ENCODE measurements at places on chromosomes 1 and 21.

DNA sequence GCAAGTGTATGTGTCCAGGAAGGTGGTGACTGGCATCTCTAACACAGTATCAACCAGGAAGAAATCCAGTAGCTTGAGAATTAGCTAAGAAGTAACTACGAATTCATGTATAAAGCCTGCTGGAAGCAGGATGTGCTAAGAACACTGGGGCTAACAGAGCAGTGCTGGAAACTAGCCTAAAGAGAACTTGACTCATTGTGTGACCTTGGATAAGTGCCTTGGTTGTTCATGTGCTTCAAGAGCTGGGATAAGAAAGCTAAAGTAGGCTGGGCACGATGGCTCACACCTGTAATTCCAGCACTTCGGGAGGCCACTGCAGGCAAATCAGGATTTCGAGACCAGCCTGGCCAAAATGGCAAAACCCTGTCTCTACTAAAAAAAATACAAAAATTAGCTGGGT lies 186.9 kb downstream of the RRAGC start:
- no peak for DNase-seq

GRCh38 chr1:225460737-225461532 lies 33.1 kb upstream of the LBR start:
- DNase-seq, result no peak

GRCh38 chr21:28712411-28712810 lies 280.3 kb downstream of the LTN1 start:
- no peak for DNase-seq

DNA sequence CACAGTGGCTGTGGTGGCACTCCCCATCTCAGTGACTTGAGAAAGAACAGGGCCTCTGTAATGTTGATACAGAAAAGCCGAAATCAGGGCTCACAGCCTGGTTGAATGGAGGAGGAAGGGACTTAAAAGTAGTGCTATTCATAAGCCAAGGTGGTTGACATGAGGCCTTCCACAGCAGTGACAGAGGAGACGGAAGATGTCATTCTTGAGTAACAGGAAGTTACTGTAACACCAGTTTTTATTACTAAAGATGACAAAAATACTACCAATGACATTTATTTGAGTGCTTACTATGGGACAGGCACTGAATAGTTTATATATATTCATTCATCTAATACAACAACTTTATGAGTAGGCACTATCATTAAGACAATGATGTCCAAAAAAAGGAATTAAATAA lies 52.8 kb upstream of the GNG12 start:
- DNase-seq, result no peak

DNA sequence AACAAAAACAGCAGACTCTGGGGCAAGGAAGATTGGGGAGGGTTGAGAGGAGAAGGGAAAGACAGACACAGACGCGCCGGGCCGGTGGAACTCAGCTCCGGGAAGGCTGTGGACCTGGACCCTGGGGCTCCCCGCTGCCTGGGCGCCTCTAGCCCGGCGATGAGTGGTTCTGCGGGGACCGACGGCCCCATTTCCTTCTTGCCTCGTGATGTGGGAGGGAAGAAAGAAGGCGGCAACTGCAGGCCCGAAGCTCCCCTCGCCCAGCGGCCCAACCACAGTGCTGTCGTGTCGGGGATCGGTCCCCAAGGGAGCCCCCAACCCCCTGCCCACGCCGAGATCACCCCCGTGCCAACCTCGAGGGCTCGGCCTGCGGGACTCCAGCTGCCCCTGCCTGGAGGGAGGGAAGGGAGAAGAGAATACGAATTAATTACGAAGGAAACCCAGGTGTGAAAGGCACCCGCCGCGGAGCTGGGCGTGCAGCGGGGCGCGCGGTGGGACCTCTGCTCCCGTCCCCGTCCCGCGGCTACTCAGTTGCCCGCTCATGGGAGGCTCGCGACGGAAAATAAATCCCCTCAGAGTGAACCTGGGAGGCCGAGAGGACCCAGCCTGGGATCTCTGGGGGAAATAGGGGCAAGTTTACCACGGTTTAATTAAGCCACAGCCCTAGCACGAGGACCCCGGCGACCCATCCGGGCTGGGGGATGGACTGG lies 7.4 kb downstream of the FOXD3 start:
- DNase-seq, result no peak

DNA sequence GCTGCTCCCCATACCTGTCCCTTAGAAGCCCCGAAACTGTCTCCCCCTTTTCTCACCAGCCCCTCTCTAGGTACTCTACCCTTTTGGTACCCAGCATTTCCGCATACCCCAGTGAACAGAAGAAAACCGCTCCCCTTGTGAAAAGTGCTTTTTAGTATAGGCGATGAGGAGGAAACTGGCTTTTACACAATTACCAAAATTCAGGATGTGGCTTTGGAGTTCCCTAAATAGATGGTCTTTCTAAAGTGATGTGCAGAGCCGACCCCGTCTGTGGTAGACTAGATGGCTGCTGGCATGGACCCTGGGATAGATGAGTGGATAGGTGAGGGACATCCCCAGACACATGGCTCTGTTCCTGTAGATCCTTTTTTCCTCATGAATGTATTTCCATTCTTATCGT lies 2.6 kb upstream of the PER3 start:
- DNase-seq, result no peak

GRCh38 chr1:156602557-156602993 lies 1.3 kb upstream of the GPATCH4 start:
- no peak for DNase-seq

DNA sequence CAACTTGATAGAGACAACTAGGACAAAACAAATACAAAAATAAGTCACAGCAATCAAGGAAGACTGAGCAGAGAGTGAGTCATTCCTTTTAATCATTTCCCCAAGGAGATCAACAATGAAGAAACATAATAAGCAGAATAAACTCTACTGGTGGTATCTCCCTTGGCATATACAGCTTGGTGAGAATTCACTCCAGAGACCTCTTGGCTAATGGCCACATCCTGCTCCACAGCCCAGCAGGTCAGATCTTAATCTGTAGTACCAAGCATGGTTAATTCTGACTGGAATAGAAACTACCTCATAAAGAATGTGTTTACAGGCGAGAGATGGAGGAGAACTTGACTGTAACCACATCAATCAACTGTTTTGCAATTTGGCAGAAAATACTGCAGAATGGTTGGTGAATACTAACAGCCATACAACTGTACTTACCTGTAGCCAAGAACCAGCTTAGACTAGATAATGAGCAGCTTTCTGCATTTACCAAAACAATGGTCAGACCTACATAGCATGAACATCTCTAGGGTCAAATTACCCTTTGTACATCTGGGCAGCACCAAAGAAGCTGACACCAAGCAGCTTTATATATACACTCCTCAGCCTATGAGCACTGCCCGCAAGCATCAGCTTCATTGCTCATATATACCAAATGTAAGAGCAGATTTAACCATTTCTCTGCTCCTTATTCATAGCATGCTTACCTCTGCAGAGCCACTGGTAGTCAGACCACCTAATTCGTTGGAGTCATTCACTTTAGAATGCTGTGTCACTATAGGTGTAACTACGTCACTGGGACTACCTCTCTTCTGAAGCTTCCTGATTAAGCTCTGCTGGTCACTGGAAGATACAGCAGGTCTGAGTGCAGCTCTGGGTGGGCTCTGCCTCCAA lies 51.0 kb downstream of the KIAA0319L start:
- no peak for DNase-seq

DNA sequence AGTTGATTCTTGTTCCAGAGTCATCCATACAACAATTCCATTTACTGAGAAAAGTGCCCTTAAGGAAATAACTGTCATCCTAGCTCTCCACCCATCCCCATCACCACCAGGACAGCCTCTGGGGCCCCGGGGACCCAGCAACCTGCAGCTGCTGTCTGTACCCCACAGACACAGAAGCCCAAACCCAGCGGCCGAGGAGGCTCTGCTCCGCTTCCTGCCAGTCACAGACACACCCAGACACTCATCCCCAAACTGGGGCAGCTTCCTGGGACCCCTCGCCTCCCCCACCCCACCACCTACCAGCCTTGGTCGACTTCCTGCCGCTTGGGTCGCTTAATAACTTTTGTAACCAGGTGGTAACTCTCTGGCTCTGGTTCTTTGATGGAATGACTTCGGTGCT lies 121.6 kb upstream of the SLC25A33 start:
- no peak for DNase-seq

DNA sequence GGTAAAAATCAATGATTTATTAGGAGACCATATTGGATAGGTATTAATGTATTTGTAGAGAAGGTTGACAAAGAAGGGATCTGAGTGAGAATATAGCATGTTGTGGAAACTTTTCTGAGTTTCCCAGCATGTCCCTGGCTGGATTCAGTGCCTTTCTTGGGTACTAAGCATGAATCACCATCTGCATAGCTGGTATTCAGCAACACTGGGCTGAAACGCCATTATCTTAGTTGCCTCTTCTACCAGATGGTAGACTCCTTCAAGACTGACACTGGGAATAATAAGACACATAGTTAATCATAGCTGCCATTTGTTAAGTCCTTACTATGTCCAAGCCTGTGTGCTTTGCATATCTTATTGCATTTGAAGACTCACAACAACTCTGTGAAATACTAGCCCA lies 45.5 kb downstream of the ATP5PF start:
- DNase-seq, result no peak

DNA sequence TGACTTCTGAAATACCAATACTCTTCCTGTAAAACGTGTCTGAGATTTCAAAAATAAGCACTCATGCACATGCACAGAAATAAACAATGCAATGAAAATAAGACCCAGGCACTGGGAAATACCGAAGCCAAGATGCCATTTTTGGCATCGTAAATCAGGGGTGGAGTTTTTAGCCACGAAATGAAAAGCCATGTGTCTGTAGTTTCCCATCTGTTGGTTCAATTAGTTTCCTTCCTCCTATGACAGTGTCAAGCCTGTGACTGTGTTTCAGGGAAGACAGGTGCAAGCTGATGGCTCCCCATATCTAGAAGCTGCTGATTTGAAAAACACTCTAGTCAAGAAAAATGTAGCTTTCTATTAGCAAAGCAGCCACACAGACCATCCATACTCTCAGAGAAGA lies 480.4 kb upstream of the CAMK1G start:
- no peak for DNase-seq

GRCh38 chr21:36606983-36607325 lies 92.0 kb upstream of the SIM2 start:
- no peak for DNase-seq

- peak; percentile 24 for DNase-seq
Observed at GRCh38 chr1:83999316-83999819, 436 bp upstream of the TTLL7 start.

GRCh38 chr21:44757731-44758130 lies 43.9 kb downstream of the UBE2G2 start:
- DNase-seq, result no peak

- DNase-seq, result no peak
Observed at GRCh38 chr1:44775930-44776729, 790 bp downstream of the RPS8 start.

GRCh38 chr1:226827458-226827857 lies 43.0 kb upstream of the PSEN2 start:
- no peak for DNase-seq

- DNase-seq, result no peak
Observed at GRCh38 chr1:19528438-19528837, 43.1 kb upstream of the CAPZB start.

GRCh38 chr1:25875856-25876692 lies 566 bp upstream of the PAQR7 start:
- no peak for DNase-seq

DNA sequence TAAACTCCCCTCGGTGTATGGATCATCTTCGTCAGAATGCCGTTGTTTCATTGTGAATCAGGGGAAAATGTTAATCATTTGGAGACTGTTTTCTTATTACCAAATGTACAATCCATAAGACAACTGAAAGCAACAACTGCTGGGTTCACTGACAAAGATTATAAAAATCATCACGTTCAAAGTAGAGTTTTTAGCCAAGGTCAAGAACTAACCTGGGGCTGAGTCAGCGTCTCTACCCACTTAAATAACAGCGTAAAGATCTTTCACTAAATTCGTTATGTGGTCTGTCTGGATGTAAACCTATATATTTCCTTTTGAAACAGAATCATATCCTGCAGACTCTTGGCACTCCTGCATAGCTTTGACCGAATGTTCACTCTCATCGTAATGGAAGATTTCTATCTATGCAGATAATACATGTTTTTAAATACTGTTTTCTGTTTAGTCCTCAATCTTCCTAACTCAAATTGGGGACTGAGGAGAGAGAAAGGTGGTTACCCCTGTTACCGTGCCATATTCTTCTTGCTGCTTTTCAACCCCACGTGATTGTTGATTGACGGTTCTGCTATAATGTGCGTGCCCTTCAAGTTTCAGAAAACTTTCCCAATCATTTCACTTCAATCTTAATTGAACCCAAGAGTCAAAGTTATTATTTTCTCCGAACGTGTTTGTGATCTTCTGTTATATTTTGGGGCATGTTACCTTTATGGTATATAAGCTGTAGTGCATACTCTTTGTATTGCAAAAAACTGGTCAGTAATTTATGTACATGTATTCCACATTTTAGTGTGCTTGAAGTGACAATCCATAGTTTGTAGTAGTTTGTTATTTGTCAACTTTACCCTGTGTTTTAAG lies 15.6 kb upstream of the NCMAP start:
- DNase-seq, result no peak

DNA sequence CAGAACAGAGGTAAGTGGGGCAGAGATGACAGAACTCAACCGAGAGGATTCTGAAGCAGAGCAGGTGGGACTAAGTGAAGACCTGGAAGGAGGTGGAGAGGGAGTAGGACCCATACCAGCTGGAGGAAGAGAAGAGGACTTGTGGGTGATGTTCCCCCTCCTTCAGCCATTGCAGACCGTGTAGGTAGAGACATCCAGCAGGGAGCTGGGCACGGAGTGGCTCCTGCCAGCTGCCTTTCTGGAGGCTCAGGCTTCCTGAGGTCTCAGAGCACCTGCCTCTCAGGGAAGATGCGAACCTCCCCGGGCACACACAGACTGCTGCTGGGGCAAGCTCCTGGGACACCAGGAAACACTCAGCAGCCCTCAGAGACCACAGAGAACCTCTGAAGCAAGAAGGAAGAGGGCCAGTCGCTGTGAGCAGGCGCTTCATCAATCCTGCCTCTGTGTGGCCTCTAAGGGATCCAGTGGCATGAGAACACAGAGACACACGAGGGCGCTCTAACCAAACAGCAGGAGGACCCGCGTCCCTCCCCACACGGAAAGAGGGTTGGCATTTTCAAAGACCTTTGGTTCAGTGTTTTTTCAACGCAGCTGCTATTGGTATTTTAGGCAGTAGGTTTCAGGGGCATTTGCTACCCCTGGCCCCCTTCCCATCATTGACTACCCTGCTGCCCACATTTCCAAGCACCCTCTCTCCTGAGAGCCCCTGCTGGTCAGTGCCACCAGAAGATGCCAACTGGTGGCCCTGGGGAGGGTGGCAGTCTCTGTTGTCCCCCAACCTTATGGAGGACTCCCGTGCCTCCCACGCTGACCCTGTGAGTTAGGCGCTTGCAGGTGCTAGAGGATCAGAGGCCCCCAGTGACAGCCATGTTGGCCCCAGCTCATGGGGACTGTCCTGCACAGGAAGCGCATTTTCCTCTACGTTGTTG lies 89.6 kb upstream of the EDN2 start:
- peak; percentile 57 for DNase-seq

- DNase-seq, result no peak
Observed at GRCh38 chr1:224116131-224116530, 2.2 kb downstream of the FBXO28 start.

- no peak for DNase-seq
Observed at GRCh38 chr1:165173409-165173808, 183.1 kb downstream of the LMX1A start.
